ENCODE measurements at places on chromosomes 7 and 10.

DNA sequence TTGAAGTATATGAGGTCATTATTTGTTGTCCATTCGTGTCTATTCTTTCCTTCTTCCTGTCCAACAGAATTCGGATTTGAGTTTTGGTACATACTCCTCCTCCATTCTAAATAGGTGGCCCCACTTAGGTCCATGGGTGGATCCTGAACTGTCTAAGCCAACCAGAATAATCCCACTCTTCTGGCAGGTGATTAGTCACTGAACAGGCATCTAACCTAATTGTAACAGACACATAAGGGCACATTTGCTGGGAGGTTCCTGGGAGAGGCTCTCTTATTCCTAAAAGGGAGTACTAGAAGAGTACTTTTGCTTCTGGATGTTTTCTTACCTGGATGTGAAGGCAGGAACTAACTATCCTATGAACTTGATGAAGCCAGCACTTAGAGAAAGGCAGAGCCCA, 16.8 kb downstream of the LRRC72 start:
- DNase-seq: no peak

- DNase-seq: no peak
These were observed 114.2 kb downstream of the C10orf105 start for GRCh38 chr10:71605263-71605962.

- DNase-seq: no peak
These were observed 142.1 kb downstream of the PHTF2 start for GRCh38 chr7:77940647-77941046.

- no peak for DNase-seq
These were observed 1190.3 kb upstream of the C7orf33 start for GRCh38 chr7:147400221-147400689.

GRCh38 chr7:8000315-8000941, 31.8 kb downstream of the GLCCI1 start:
- no peak for DNase-seq

GRCh38 chr10:84563868-84564267, 235.5 kb downstream of the CCSER2 start:
- DNase-seq: no peak

DNA sequence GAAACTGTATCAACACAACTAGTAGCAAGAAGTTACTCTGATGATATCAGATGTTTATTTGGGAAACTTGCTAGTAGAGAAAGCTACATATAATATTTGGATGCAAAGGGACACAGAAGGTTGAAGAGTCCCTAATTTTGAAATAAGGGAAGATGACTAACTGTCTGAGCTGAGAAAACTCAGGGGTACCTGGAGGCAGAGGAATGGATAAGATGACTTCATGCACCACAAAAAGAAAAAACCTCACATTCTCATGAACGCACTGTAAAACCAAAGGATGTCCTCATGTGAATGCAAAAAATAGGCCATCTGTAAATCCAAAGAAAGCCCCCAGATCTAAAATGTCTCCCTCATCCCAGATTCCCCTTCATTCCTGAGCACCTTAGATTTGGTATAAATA, 29.3 kb downstream of the PRSS2 start:
- DNase-seq: no peak

- DNase-seq: no peak
These were observed 16.4 kb upstream of the SRRM3 start for GRCh38 chr7:76185187-76185896.

DNA sequence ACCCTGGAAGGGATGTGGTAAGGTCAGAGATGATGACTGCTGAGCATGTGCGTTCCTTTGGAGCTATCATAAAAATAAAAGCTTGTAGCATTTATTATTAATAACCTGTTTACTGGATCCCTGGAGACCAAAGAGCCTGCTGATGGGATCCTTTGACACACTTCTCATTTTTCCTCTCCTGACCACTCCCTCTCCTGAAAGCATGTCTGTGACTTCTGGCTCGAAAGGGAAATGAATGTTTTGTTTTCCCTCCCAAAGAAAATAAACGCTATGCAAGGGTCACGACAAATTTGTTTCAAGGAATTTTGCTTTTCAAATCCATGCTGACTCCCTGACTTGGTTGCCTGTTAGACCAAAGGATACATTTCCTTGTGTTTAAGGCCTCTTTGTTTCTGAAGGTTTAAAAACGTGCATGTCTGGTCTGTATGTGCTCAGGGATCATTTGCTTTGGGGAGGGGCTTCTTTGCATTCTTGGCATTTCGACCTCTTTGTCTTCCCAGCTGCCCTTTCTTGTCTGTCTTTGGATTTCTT, 185.1 kb upstream of the AGK start:
- DNase-seq: no peak

GRCh38 chr10:101295261-101295660, 58.7 kb upstream of the BTRC start:
- DNase-seq: no peak

DNA sequence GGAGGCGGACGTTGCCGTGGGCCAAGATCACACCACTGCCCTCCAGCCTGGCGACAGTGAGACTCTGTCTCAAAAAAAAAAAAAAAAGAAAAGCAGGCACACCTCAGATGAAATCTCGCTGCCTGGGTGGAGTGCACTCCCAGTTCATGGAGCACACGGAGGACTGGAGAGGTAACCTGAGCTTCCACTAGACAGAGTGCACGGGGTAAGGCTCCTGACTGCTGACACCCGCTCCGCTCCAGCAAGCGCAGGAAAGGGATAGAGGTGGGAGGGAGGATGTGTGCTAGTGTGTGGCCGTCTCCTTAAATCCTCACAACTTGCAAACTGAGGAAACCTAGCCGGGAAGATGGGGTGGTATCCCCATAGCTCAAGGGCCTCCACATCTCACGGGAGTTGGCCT, 50.8 kb downstream of the FAM53B start:
- peak; percentile 91 for DNase-seq

DNA sequence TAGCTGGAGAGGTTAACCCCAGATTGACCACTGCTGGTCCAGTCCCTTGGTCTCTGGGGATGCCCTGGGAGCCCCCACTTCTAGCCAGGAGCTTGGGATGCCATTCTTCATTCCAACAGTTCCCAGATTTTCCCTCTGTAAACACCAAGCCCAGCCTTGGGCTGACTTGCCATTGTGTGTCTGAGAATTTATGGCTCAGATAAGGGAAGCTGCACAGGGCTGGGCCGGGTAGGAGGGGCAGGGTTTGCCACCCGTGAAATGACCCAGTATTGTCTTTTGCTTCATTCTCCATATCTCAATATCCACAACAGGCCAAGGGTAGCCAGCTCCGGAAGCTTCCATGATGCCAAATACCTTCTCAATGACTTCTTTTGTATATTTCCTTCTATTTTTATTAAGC, 32.1 kb downstream of the AFAP1L2 start:
- no peak for DNase-seq

DNA sequence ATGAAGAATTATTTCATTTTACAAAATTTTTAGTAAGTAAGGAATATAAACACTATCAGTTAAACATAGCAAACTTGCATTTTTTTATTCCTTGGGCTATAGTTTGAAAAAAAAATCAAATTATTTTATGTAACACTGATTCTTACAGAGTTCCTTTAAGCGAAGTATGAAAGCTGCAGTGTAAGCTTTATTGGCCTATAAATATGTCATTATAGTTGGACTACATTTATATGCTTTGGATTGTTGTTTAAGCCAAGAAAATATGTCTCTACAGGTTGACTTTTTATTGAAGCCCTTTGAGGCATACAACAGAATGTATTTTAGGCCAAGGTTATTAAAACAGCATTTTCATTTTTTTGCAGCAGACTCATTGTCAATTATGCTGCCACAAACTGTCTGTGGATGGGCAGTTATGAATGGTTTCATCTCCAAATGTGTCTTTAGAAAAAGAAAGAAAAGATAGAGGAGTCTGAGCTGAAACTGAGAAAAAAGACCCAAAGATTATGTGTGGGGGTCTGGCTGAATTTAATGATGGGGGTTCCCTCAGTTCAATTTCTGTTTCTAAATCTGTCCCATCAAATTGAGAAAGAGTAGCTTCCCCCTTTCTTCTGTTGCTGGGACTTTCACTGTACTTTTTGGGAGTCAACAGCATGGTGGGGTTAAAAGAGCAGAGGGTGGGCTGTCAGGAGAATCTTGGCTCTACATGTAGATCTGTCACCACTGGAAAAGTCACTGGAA, 43.1 kb downstream of the ARID5B start:
- DNase-seq: no peak

DNA sequence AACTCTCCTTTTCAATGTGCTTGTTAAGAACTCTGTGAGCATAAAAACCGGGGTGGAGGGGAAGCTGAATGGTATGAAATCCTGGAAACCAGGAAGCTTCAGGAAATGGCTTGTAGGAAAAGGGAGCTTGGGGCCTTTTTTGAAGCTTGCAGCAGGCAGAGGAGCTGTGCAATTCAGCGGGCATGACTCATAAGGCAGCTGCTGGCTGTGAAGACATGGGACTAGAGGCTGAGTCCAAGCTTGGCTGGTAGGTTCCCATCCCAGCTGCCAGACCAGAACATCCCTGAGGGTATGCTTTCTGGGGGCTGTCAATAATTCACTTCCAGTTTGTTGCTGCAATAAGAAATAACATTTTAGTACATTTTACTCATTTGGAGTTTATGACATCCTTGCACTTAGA, 36.8 kb upstream of the CDC14C start:
- DNase-seq: no peak

DNA sequence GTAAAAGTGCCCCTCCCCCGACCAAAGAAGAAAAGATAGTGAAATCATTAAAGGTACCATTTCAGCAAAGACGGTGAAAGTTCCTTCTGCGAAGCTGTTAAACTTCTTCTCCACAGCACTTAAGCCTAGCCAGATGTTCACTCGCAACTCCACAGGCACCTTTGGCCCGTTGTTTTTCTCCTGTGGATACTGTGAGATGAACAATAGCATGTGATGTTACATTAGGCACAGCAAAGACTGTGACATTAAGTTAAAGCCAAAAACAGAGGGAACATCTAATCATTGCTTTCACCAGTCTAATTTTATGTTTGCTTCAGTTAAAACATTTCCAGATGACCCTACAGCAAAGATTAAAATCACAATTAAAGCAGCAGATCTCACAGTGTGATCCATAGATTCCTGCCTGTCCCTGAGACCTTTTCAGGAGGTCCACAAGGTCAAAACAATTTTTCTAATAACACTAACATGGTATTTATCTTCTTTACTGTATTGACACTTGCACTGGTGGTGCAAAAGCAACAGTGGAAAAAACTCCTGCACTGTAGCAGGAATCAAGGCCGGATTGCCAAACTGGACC, 112.5 kb downstream of the MYOF start:
- DNase-seq: no peak

DNA sequence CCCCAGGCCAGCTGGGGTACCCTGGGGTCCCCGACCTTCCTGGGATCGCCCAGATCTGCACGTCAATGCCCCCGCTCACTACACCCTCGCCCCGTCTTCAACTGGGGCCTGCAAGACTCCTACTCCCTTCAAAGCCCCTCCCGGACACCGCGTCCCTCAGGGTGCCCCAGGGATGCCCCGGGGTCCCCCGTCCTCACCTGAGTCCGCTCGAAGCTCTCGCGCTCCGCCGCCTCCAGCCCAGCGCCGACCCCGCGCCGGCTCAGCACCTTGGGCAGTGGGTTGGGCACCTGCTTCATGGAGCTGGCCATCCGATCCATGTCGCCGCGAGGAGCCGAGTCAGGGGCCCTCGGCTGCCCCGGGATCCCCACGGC, at the start of gene HIP1:
Gene HIP1, minus strand, starts transcription at position 338 of the 371 bp plus-strand sequence. Its CDS starts 21 bp downstream, at position 317.
- no peak for DNase-seq

GRCh38 chr10:34864149-34865067, 49.3 kb upstream of the PARD3 start:
- DNase-seq: no peak

GRCh38 chr10:113335592-113335991, 217.3 kb upstream of the HABP2 start:
- DNase-seq: no peak

GRCh38 chr10:115171392-115171960, 78.3 kb downstream of the ATRNL1 start:
- no peak for DNase-seq

- DNase-seq: no peak
These were observed 228.3 kb downstream of the CALN1 start for GRCh38 chr7:72183835-72184234.

- DNase-seq: no peak
These were observed 89.5 kb upstream of the ANKRD30A start for GRCh38 chr10:37035853-37036252.

DNA sequence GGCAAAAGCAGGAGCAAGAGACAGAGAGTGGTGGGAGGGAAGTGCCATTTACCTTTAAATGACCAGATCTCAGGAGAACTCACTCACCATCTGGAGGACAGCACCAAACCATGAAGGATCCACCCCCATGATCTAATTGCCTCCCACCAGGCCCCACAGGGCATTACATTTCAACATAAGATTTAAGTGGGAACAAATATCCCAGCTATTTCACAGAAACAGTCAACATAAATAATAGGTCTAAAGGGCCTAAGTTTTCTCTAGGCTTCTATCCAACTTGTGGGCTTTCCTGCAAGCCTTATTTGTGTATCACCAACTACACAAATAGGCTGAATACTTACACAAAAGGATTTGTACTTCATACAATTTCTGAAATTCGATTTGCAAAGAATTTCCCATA, 196.8 kb upstream of the POT1 start:
- no peak for DNase-seq

GRCh38 chr10:112834751-112835181, 115.3 kb upstream of the TCF7L2 start:
- no peak for DNase-seq

GRCh38 chr7:155979994-155980393, 167.7 kb upstream of the SHH start:
- no peak for DNase-seq

- DNase-seq: no peak
These were observed 126.7 kb downstream of the DPP6 start for GRCh38 chr7:154178895-154179294.

DNA sequence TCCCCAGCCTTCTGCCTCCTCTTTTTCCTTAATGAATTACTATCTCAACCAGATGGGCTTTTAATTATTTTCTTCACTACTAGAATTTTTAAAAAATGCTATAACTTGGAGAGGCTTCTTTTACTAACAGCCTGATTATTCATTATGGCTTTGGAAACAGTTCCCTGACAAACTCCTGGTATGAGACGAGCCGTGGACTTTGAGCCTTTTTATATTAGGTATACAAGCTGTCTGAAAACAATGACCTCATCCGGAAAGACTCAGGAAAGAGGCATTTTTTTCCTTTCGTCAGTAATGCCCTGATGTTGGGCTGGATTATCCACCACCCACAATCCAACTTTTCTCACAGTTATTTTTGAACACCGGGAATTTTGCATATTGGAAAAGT, 26.7 kb upstream of the ABLIM1 start:
- no peak for DNase-seq

- no peak for DNase-seq
These were observed 201.3 kb downstream of the MAD1L1 start for GRCh38 chr7:2031451-2031845.

GRCh38 chr7:42097752-42098151, 139.3 kb downstream of the GLI3 start:
- DNase-seq: no peak

GRCh38 chr7:55423277-55423711, 58.2 kb downstream of the LANCL2 start:
- no peak for DNase-seq

DNA sequence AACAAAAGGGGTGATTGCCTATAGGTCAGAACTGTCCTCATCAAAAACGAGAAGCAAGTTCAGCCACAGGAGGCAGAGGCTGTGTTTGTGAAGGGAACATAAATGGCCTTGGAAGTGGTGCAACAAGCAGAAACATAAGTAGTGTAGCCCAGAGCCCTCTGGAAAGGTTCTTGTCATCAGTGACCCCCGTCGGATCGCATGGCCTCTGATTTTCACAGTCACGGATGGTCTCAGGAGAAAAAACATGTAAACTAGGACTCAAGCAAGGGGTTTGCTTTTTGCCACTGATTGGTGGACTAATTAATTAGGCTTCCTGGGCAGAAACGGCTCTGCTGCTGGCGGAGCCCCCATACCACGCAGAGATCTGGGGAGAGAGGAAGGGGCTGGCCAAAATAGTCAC, 496.5 kb upstream of the MKI67 start:
- DNase-seq: no peak

All from gastrocnemius medialis (tissue), 4 donors.